ENCODE measurements at places on chromosomes 1 and 21.

DNA sequence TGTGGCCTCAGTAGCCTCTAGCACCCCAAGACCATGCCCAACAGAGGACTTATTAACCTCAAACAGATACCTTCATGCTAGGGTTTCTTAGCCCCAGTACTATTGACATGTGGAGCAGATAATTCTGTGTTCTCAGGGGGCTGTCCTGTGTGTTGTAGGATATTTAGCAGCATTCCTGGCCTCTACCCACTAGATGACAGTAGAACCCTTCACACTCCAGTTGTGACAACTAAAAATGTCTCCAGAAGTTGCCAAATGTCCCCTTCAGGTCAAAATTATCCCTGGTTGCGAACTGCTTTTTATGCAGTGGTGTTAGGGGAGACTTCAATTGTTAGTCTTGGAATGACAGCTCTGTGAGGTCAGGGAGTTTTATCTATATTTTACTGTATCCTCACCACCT, 8.1 kb downstream of the KAZN start:
- no peak for DNase-seq

GRCh38 chr1:242133351-242133750, 134.5 kb upstream of the MAP1LC3C start:
- no peak for DNase-seq

DNA sequence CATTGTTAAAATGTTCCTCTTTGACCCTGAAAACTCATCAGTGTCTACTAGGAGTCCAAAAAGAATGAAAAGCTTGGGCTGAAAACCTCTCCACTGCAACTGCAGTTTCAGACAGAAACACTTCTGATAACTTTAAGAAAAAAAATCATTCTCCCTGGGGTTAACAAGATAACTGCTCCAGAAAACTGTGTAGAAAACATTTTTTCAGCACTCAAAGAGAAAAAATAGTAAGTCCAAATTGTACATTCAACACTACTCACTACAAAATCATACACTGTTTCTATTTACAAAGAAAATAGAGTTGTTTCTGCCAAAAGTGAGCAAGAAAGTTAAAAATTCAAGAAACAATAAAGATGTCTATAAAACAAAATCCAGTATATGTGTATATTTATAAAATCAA, 157.8 kb downstream of the RERE start:
- DNase-seq, result no peak

GRCh38 chr1:217389895-217390294, 241.0 kb downstream of the GPATCH2 start:
- DNase-seq, result no peak

DNA sequence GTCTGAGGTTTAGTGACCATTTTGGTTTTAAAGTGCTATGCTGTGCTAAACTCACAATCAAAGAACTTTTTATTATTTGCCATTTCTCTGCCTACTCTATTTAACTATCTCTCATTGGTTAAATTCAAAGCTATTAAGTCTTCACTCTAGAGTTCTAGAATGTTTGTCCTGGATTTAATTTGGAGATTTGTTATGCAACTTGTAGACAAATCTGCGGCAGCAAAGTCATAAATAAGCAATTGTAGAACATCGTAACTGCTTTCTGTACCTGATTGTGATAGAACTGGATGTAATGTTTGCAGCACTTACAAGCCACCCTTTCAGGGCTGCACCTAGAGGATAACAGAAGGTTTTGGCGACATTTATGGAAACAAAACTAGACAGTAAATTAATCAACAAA, 566.5 kb upstream of the ADGRL2 start:
- no peak for DNase-seq

GRCh38 chr1:206579747-206580437, 32.4 kb downstream of the EIF2D start:
- peak; percentile 45 for DNase-seq

DNA sequence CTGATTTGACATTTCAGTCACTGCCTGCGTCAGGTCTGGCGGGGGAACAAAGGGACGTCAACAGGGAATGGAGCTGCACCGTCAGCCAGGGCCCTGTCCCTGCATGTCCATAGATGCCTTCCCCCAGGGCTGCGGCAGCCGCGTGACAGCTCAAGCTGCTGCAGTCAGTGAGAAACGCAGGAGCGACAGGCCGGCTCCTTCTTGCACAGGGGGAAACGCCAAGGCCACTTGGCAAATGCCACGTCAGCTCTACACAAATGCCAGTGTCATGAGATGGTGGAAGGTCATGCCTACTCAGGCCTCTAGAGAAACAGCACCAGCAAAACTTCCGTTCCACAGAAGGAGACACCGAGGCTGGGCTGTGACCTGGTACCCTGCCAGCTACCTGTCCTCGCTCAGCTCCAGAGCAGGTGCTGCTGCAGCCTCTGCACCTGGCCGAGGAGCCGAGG, 37.7 kb downstream of the SYF2 start:
- DNase-seq, result no peak

DNA sequence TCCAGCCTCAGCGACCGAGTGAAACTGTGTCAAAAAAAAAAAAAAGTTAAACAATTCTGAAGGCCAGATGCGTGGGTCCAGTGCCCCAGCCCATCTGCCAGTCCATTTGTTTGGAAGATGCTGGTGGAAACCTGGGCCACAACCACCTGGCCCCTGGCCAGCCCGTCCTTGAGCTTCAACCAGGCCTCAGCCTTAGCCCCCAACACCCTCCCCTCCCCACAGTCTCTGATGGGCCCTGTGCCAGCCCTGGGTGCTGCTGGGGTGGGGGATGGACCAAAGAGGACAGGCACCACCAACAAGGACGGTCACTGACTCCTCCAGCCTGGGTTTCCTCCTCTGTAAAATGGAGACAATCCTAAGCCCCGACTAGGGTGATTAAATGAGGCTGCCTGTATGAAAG, 19.6 kb upstream of the PLEKHG5 start:
- DNase-seq, result no peak

DNA sequence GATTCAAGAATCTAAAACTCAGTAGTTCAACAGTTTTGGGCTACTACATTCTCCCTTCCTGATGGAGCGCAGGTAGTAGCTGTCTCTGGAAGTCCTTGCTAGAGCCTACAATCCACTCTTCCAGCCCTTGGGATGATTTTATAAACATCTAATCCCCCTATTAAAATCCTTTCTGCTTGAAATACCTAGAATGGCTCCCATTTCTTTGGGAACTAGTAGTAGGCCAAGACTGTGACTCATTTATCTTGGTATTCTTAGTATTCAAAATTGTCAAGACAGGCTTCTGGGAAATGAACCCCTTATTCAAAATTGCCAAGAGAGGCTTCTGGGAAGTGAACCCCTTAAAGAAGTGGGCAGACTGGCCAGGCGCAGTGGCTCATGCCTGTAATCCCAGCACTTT, 142.5 kb upstream of the FGGY start:
- DNase-seq, result no peak

GRCh38 chr1:233211106-233211505, 84.4 kb downstream of the PCNX2 start:
- DNase-seq, result no peak

GRCh38 chr1:110726755-110727154, 52.0 kb upstream of the KCNA3 start:
- no peak for DNase-seq

DNA sequence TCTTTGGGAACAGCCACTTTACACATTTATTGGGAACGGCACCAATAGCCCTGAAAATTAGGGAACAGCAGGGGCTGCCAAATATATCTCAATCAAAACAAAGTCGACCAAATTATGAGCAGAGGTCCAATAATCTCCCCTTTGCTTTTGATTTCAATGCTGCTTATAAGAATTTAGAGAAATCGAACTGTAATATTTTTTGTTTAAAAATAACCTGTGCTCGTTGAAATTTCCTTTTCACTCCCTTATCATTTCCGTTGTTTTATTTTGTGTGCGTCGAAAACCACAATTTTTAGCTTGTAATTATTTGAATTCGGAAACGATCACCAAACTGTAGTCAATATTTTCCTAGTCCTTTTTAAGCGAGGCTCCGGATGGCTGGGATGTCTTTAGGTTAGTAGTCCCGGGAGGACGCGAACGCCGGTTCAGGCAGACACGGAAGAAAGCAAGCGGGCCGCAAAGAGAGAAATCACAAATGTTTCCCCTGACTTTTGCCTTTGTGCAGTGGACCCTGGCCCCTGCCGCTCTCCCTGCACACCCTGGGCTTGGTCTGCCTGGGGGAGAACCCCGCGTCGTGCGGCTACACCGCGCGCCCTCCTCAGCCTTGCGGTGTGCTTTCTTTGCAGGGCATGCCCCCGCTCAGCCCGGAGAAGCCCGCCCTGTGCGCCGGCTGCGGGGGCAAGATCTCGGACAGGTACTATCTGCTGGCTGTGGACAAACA, 2.3 kb downstream of the LHX9 start:
- DNase-seq, result no peak

- DNase-seq, result peak; percentile 19
These were observed 19.2 kb upstream of the PEF1 start for GRCh38 chr1:31663622-31664452.

- DNase-seq, result peak; percentile 11
These were observed 39.4 kb upstream of the NGF start for GRCh38 chr1:115377411-115377810.
